Naive B cell (primary cell): ENCODE measurements at places on chromosomes 7 and 10. TPM values are rescaled to one million over a fixed set of nuclear protein-coding genes. Genes with fewer than 3 reads are reported as not detected.

DNA sequence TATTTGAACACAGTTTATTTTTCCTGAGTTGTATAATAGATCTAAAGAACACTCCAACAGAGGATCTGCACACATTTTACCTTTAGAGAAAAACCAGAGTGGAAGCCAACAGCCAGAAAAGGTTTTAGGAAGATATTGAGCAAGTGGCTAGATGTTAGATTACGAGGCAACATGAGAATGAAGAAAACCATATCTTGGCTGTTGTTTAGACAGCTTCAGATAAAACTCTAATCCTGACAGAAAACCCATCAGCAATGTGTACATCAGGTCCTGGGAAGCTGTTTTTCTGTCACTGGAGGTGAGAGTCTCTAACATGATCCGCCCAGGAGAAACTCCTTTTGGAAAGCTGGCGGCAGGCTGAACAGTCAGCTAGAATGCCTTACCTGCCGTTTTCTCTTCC is 159.5 kb downstream of the SPAG6 start:
- DNase-seq: no peak

The COBL gene
- polyA plus RNA-seq: not detected

- DNase-seq: no peak
Observed at GRCh38 chr7:12705878-12706277, 18.4 kb downstream of the ARL4A start.

DNA sequence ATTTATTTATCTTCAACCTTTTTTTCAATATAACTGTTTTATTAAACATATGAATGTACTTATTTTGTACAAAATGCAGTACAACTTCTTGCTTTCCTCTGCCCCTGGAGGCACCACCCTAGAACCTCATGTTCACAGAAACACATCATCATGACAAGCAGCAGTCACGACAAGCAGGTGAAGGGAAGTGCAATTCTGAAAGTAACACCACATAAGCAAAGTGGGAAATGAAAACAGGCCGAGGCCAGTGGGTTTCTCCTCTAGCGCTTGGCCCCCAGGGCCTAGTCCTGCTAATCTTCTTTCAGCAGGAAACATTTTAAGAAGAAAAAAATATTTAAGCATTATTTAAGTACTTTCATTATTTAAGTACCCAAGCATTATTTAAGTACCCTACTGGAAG is 598.1 kb downstream of the SH2D4B start:
- no peak for DNase-seq

GRCh38 chr7:30366606-30367005 is 82.2 kb downstream of the ZNRF2 start:
- no peak for DNase-seq

The TAS2R3 gene
- not detected for polyA plus RNA-seq

DNA sequence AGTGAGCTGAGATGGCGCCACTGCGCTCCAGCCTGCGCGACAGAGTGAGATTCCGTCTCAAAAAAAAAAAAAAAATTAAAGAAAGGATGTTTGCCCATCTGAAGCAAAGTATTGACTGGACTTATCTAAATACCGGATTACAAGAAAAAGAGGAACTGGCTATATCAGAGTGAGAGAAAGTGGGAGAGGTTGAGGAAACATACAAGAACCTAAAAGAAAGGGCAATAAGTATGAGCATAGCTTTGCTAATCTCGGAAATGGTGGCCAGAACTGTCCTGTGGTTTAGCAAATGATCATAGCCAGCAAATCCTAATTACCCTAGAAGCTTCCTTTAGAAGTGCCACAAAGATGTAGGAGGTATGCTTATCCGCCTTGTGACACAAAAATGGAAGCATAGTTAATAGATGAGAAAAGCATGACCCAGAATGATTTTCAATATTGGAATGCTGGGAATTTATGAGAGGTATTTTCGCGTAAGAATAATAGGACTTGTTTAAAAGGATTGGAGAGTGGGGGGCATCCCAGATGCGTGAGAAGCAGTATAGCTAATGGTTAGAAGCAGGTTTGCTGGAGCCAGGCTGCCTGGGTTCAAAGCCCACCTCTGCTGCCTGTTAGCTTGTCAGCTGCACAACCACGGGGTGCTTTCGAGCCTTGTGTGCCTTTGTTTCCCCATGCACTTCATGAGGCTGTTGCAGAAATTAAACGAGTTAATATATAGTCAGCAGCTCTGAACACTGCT is 1.2 kb upstream of the GTPBP4 start:
- no peak for DNase-seq

GRCh38 chr10:117553142-117553814 is 10.7 kb downstream of the EMX2 start:
- no peak for DNase-seq

DNA sequence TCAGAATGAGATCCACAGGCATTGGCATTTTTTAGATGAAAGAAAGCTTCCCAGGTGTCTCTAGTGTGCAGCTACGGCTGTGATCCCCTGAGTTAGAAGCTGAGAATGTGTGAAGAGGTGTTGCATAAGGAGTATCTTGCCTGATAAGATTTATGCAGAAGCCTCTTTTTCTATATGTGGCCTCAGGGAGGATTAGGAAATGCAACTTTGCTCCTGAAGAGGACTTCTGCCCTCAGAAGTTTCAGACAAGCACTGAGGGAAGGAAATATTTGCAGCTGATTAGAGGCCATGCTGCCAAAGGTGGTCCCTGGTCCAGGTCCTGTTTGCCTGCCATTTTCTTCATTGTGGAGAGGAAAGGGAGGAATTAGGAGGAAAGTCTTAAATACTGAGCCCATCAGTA is 551.8 kb downstream of the PHTF2 start:
- no peak for DNase-seq

The ASB15 gene
- 0.29 TPM for polyA plus RNA-seq

DNA sequence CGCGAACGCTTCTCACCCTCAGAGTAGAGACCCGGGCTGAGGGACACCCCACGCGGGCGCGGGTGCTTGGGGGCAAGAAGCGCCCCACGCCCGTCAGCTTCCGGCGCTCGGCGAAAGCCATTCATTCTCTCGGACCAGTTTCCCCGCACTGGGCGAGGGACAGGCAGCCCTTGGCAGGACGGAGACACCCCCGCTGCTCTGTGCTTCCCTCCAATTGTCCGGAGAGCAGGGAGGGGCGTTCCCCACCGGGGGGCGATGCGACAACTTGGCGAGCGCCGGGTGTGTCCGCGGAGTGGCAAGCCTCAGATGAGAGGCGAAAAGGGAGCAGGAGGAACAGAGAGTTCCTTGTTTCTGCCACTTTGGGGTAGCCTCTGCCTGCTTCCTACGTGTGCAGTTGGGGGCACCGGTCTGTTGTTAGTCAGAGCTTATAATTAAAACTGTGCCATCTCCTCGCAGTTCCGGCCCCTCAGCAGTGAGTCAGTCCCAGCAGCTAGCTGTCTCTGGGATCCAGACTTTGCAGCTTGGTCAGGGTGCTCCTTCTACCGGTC is 1.7 kb downstream of the GPR158 start:
- no peak for DNase-seq

- DNase-seq: peak; percentile 45
Observed at GRCh38 chr7:30178748-30179436, 44.1 kb downstream of the MTURN start.

The PRSS2 gene
- polyA plus RNA-seq: not detected

GRCh38 chr10:69222157-69223027 is 2.3 kb downstream of the HKDC1 start:
- DNase-seq: peak; percentile 27

- no peak for DNase-seq
Observed at GRCh38 chr7:13908667-13909397, 80.6 kb downstream of the ETV1 start.

DNA sequence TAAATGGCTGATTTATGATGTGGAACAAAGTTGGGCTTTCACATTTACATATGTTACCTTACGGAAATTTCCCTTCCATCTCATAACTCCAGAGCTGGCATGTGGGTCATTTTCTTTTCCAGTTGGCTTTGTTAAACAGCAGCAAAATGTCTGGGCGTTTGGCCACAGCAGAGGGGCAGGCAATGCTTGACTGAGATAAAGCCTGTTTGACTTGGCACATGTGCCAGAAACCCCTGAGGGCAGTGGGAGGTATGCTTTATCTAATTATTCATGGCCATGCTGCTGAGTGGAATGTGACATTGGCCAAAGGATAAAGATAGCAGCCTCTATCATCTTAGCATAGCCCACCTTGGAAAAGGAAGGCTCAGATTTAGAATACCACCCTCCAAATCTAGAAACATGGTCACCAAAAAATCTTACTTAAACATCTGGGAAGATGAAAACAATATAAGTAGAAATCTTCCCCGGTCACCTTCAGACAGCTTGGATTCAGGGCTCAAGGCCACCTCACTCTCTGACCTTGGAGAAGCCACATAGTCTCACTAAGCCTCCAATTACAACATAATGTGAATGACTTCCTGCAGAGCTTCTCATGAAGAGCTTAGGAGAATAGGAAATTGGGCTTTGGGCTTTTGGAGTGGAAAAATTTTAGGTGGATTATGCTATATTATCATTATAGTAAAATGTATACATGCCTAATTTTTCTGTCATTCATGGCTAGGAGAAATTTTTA is 101.5 kb downstream of the GRM3 start:
- no peak for DNase-seq

- no peak for DNase-seq
Observed at GRCh38 chr7:55187701-55188491, 169.1 kb downstream of the EGFR start.

DNA sequence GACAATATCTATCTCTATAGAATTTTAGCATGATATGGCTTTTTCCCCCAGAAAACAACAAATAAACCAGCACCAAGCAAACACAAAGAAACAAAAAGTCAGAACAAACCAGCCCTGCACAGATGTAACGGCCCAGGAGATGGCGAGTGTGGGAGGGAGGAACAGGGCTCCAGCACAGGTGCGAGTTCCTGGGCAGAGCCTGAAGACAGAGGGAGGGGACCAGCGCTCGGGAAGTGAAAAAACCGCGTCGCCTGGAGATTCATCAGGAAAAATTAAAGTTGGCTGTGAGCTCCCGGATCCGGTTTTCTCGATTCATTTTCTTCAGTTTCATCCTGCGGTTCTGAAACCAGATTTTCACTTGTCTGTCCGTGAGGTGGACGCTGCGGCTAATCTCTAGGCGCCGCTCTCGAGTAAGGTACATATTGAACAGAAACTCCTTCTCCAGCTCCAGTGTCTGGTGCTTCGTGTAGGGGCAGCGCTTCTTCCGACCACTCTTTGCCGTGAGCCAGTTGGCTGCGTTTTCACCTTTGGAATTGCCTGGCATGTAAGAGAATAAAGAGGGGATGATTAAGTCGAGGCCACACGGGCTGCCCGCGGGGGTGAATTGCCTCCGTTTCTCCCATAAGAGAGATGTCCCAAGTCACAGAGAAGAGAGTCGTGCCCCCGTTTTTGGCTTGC is 2.3 kb downstream of the HOXA10 start:
- DNase-seq: no peak

DNA sequence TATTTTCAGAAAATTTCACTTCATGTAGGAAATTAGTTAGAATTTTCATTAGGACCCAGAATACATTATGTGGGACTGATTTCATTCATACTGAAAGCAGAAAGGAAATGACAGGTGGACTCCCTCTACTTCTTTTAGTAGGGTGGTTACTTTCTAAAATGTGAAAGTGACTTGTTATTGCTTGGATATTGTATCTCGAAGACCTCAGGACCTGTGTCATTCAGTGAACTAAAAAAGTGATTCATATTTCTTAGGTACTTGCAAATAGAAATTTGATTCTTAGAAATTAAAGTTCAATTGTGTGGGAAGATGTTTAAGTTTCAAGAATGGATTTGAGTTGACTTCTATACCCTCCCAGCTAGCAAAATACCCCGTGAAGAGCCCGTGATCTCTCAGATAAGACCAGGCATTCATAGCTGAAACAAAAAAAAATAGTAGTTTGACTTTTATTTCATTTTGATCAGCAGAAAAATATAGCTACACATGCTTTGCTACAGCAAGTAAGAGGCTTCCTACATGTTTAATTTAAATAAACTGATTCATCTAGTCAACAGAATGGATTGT is 1037.1 kb downstream of the GATA3 start:
- DNase-seq: no peak

DNA sequence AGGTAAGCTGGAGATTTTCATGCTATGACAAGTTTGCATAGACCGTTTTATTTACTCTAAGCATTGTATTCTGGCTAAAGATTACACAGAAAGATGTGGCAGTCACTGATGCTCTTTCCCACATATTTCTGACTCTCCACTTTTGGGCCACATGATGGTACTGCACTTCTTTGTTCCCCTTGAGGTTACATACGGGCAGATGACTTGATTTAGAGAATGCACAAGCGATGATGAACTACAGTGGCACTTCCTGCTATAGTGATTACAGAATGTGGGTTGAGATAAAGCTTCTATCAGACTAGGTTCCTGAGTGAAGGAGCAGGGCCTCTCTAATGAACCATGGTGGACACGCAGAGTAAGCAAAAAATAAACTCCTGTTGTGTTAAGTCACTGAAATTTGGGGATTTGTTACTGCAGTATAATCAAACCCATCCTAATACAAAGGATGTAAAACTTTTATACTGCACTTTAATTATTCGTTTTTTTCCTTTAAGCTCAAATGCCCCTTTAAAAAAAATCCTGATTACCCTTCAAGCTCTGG is 177.9 kb downstream of the TAX1BP1 start:
- DNase-seq: no peak

GRCh38 chr10:76342996-76343395 is 911.6 kb downstream of the LRMDA start:
- no peak for DNase-seq

DNA sequence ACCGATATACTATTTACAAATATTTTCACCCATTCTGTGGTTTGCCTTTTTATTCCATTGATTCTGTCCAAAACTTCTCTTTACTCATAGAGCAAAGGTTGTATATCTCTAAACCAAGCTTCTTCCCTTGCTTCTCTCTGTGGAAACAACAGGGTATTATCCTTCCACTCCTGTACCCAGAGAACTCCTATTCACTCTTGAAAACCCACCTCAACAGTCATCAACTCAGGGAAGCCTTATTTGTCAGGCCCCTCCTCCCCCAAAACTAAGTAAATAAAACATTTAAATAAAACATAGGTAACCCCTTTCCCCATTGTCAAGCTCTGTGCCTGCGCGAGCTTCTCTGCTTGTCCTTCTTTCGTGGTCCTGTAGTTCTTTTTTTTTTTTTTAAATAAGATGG is 44.6 kb downstream of the GTF2IRD1 start:
- no peak for DNase-seq
